ENCODE measurements at places on chromosomes 5 and 9.

- DNase-seq = no peak
Observed at GRCh38 chr5:68251804-68252522, 36.4 kb downstream of the PIK3R1 start.

GRCh38 chr5:74638970-74639806 lies 1.3 kb downstream of the ENC1 start:
- DNase-seq = no peak

GRCh38 chr9:133612816-133613215 lies 3.6 kb upstream of the FAM163B start:
- no peak for DNase-seq

DNA sequence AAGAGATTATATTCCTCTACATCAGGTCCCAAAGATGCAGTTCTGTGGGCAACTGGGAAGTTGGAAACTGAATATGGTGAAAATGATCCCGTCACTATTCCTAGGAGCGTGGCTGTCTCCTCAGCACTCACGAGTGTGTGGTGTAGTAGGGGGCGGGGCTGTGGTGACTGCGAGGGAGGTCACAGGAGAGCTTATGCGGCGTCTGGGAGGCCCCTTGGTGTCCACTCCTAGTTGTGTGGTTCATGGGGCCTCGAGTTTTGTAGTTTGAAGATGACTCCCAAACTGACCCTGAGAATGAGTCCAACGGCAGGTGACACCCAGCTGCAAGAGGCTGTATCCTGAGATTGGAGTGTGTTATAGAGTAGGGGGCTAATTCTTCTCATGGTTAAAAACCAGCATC lies 68.2 kb downstream of the MVB12B start:
- no peak for DNase-seq

DNA sequence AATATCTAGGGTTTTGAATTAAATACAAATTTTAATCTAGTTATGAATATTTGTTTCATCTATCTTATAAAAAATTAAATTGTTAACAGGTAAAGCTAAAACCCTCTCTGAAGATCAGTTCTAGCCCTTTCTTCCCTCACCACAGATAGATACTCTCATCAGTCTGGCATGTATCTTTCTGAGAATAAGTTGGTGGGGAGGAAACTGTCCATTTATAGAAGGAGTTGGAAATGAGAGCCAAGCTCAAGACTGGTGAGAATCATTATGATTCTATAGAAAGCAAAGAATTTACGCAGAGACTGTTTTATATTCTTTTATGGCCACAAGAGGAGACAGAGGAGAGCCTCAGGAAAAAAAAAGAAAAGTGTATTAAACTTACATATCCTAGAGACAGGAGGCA lies 59.0 kb downstream of the STARD4 start:
- no peak for DNase-seq

- no peak for DNase-seq
Observed at GRCh38 chr5:167539747-167540146, 751.7 kb upstream of the WWC1 start.

- no peak for DNase-seq
Observed at GRCh38 chr5:115377468-115378217, 81.2 kb upstream of the CCDC112 start.

DNA sequence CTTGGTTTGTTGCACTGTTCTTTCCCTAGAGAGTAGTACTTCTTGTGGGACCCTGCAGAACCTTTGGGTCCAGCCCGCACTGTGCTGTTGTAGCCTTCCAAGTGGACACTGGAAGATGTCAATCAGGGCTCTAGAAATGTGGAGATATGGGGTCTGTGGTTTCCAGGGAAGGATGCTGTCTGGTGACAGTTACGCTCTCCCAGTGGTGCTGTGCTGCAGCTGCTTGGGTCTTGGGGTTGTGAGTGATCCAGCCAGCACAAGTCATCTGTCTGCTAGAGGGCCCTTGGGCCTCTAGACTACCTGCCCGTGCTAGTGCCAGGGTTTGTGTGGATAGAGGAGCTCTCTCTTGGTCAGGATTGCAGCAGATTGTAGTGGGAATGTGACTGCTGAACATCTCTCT lies 484.5 kb downstream of the DMAC1 start:
- DNase-seq = no peak

DNA sequence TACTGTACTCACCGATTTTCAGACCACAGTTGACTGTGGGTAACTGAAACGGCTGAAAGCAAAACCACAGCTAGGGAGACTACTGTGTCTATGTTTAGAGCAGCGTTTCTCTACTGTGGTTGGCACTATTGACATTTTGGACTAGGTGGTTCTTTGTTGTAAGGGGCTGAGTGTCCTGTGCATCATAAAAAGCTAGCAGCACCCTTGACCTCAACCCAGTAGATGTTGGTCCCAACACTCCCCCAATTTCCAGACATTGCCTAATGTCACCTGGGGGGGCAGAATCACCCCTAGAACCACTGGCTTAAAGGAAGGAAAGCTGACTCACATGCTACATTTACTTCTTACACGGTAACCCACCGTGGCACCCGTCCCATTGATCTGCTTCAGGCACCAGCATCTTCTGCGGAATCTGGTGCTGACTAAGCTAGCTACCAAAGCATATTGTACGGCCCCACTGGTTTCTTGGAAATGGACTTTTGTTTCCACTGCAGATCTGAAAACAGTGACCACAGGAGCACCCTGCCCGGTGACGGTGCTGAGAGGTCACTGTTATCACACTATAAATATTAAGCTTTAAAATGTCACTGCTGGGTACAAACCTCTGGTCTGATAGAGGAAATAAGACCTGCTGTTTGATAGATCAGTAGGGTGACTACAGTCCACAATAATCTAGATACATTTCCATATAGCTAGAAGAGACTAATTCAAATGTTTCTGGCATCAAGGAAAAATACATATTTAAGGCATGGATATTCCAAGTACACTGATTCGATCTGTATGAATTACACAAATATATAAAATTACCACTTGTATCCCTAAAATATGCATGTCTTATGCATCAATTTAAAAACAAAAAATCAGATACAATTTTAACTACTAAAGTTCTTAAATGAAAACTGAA lies 151.4 kb downstream of the HSD17B3 start:
- DNase-seq = peak; percentile 23

DNA sequence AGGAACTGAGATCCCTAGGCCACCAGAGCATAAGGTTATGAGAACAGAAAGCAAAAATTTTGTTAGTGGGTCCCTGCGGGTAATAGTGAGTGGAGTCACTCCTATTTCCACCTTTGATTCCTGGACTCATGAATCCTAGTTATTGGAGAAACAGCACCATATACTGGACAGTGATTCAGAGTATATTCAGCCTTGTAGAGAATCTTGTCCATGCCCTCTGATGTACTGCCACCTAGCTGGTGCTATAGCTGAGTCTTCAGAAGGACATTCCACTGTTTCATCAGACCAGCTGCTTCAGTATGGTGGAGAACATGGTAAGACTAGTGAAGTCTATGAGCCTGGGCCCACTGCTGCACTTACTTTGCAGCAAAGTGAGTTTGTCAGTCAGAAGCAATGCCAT lies 25.0 kb upstream of the ITGA2 start:
- DNase-seq = no peak

GRCh38 chr9:129731477-129732085 lies 21.3 kb downstream of the PTGES start:
- DNase-seq = no peak

DNA sequence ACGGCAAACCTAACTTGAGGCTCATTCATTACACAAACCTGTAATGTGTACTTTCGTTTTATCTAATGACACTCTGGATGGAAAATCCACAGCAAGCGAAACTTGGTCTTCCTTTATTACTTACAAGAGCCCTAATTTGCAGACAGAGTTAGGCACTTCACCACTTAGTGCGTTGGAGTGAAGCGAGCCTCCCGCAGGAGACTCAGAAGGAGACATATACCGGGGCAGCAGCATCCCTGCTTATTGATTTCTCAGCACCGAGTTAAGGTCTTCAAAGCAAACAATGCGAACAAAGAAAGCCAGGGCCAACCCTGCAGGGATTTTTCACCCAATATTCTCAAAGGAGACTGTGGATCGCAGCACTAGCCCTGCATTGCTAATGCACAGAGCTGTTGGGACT lies 28.6 kb downstream of the LSM11 start:
- DNase-seq = no peak

GRCh38 chr5:77200663-77201062 lies 9.8 kb upstream of the PDE8B start:
- DNase-seq = no peak

- no peak for DNase-seq
Observed at GRCh38 chr9:123127512-123128075, 94.1 kb downstream of the GPR21 start.

GRCh38 chr5:175823731-175824525 lies 47.5 kb upstream of the CPLX2 start:
- DNase-seq = no peak

- DNase-seq = no peak
Observed at GRCh38 chr9:82021198-82021597, 32.6 kb downstream of the SPATA31D1 start.

DNA sequence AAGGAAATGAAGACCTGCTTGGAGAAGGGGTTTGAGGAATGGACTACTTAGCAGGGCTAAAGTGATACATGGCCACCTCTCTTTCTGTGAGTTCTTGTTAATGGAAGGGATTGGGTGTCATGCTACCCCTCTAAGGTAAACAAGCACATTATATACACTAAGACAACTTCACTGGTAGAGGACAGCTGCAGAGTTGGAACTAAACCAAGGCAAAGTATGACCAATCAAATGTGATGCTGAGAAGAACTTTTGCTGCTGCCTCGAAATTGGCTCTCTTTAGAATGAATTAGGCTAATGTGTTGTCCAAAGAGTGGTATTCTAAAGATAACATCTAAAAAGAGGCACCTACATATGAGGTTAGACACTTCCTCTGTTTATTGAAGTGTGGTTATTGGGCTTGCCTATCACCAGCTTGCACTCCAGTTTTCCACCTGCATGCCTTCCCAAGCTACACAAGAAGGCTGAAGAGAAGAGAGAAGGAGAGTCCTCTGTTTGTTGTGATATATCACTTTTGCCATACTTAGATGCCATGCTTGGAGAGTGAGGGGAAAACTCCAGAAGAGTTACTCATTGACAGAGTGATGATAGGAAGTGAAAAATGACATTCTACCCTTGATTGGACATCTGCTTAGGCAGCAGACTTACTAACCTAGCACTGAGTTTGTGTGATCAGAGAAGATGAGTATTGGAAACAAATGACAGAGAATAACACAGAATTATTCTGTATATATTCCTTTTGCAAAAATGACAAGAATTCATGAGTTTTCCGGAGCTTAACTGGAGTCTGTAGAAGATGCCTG lies 536.1 kb downstream of the ZNF608 start:
- DNase-seq = no peak

GRCh38 chr5:97797994-97798451 lies 615.0 kb upstream of the RIOK2 start:
- no peak for DNase-seq

DNA sequence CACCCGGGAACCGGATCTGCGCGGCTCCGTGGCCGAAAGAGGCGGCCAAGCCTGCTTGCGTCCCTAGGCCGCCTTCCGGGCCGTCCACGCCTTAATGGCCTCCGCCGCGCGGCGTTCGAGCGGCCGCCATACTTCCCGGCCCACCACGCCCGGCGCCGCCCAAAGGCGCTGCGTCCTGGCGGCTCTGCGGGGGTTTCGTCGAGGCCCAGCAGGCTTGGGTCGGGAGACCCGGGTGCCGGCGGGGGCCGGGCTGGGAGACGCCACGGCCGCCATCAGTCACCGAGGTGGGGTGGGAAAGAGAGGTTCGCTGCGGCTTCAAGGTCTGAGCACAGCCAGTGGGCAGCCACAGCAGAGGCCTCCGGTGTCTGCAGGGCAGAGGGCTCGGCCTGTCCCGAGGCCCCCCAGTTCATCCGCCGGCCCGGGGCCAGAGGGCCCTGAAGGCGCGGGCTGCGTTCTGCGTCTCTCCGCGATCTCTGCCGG lies 545.8 kb upstream of the CDH10 start:
- no peak for DNase-seq

DNA sequence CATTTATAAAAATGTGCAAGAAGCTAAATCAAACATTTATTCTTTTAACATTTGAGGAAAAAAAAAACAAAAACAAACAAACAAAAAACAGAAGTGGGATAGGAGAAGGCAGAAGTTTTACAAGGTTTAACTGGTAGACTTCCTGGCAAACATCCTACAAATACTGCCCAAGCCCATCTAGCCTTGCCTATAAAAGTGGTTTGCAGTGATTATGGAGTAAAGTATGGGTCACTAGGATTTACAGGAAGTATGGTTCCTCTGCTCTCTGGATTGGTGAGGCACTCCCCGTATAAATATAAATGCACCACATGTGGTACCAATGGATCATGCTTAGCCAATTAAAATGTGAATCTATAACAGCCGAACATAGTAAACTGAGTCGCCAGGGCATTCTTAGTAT lies 291.9 kb downstream of the EDIL3 start:
- no peak for DNase-seq

- DNase-seq = no peak
Observed at GRCh38 chr5:42880496-42881150, 68.9 kb upstream of the SELENOP start.

GRCh38 chr5:109141222-109142200 lies 268.3 kb downstream of the PJA2 start:
- no peak for DNase-seq
